Hematopoietic multipotent progenitor cell treated with erythropoietin and hydrocortisone succinate and interleukin-3 and kit ligand, for 4 days (in vitro differentiated cells): ENCODE measurements at places on chromosomes 4 and X.

- peak; percentile 49 for DNase-seq
Measured at GRCh38 chr4:39029752-39030694, 2.2 kb downstream of the TMEM156 start.

DNA sequence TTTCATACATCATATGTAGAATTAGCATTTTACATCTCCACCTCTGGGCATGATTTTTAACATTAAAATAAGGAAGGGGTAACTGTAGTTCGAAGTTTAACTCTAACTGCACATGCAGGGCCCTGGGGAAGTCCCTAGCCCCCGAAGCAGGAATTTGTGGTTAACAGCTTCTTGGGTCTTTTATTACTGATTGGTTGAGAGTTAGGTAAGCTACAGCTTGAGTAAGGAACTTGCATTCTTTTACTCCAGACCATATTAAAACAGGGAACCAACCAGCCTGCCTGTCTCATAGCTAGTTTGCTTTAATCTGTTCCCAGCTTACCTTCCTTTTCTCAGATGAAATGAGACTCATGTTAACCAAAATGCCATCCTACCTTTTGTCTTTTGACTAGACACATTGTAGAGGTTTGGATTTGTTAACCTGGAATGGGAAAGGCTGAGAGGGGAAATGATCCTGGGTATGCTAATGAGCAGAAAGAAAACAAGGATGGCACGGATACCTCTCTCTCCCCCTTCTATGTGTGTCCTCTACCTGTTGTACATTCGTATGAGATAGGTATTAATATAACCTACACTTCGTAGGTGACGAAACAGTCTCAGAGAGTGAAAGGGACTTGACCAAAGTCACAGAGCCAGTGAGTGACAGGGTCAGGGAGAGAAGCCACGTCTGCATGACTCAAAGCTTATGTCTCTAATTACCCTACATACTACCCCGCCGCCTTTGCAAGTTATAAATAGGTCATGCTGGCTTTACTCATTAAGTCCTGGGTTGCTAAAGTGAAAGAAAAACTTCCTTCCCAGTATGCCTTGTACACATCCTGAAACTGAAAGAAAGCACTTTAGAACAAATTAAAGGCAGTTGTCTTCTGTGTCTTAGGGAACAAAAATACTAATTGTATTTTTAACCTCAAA is 119.5 kb upstream of the AFF2 start:
- DNase-seq: peak; percentile 73

- DNase-seq: no peak
Measured at GRCh38 chr4:84022564-84022963, 476.5 kb downstream of the NKX6-1 start.

GRCh38 chr4:152045807-152046571 is 285.2 kb upstream of the GATB start:
- DNase-seq: peak; percentile 27
